Uterus (tissue), 4 donors: ENCODE measurements at places on chromosomes 13 and 19. TPM values are rescaled to one million over a fixed set of nuclear protein-coding genes. Genes with fewer than 3 reads are reported as not detected.

The PSG7 gene
- total RNA-seq: not detected

The CGB2 gene
- not detected for total RNA-seq

The PLIN5 gene
- 1.5 TPM for total RNA-seq

The ZNF415 gene
- total RNA-seq: 27.2 TPM

The OR7A5 gene
- not detected for total RNA-seq
